Naive B cell (primary cell): ENCODE measurements at places on chromosomes 2 and 18.

GRCh38 chr2:119011910-119012209 lies 69.9 kb downstream of the MARCO start:
- no peak for DNase-seq

DNA sequence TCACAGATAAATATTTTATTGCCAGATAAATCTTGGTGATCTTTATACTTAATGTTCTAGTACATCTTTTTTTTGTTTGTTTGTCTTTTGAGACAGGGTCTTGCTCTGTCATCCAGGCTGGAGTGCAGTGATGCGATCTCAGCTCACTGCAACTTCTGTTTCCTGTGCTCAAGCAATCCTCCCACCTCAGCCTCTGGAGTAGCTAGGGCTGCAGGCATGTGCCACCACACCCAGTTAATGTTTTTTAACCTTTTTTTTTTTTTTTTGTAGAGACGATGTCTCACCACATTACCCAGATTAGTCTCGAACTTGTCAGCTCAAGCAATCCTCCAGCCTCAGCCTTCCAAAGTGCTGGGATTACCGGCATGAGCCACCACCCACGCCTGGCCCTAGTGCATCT lies 9.1 kb upstream of the C1GALT1C1L start:
- DNase-seq: no peak

GRCh38 chr2:205776720-205777119 lies 94.4 kb downstream of the NRP2 start:
- DNase-seq: no peak

- DNase-seq: no peak
Observed at GRCh38 chr2:124026503-124026902, 1.4 kb downstream of the CNTNAP5 start.

GRCh38 chr18:79447703-79448367 lies 52.1 kb downstream of the NFATC1 start:
- no peak for DNase-seq
